ENCODE measurements at places on chromosomes 16 and 17.

GRCh38 chr17:4474093-4474492, 24.6 kb upstream of the SPNS2 start:
- no peak for DNase-seq

GRCh38 chr17:7930841-7931631, 710 bp downstream of the TRAPPC1 start:
- no peak for DNase-seq

DNA sequence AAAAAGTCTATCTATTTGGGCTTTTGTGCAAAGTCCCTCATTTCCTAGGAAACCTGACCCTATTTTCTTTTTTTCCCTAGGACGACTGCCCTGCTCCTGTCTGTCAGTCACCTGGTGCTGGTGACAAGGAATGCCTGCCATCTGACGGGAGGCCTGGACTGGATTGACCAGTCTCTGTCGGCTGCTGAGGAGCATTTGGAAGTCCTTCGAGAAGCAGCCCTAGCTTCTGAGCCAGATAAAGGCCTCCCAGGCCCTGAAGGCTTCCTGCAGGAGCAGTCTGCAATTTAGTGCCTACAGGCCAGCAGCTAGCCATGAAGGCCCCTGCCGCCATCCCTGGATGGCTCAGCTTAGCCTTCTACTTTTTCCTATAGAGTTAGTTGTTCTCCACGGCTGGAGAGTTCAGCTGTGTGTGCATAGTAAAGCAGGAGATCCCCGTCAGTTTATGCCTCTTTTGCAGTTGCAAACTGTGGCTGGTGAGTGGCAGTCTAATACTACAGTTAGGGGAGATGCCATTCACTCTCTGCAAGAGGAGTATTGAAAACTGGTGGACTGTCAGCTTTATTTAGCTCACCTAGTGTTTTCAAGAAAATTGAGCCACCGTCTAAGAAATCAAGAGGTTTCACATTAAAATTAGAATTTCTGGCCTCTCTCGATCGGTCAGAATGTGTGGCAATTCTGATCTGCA, 12.9 kb downstream of the TMEM98 start:
- DNase-seq: no peak

DNA sequence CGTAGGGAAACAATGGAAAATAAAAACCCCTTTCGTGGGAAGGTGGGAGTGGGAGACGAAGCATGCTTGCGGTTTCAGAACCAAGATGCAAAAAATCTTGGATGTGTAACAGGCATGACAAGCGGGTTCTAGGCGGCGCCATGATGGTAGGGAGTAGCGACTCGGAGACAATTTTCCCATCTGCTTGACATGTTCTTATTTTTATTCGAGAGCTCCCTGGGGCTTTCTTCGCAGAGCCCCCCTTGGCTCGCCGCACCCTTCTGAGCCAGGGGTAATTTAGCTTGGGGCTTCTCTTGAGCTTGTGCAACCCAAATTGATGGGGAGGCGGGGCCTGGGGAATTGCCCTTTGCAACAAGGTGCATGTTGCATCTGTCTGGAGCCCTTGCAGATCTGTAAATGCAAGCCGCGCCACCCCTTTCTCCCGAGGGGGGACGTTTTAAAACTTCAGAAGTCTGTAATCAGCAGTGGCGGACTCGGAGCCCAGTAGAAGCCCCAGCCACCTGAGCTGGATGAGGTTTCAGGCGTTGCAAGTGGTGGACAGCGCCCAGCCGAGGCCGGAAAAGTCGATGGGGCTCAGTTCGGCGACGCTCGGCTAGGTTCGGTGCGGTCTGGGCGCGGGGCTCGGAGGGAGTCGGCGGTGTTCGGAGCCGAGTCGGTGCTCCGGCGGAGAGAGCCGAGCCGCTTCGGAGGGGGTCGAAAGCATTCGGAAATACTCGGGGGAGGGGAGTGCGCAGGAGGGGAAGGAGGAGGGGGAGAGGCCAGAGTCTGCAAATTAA, 2.9 kb downstream of the GNAO1 start:
- DNase-seq: no peak

GRCh38 chr16:47617732-47618131, 156.6 kb downstream of the PHKB start:
- no peak for DNase-seq

DNA sequence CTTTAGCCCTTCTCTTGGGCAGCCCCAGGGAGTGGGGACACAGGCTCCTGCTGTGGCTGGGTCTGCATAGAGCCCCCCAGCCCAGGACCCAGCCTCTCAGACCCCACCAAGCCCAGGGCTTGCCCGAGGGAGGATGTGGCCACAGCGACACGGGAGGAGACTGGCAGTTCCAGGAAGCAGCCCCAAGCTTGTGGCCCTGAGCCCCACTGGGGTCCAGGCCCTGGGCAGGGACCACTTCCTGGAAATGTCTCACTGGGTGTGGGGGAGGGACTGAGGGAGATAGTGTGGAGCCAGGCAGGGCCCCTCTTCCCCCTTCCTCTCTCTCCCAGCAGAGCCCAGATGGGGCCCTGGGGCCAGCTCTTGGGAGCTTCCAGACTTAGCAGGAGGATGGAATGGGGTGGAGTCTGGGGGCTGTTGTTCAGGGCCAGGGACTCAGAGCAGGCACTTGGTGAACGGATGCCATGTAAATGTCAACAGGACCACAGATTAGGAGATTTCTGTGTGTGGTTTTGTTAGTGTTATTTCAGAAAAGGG, 35.3 kb downstream of the ADGRG5 start:
- DNase-seq: no peak

GRCh38 chr17:27984816-27985215, 57.7 kb upstream of the NLK start:
- DNase-seq: no peak

DNA sequence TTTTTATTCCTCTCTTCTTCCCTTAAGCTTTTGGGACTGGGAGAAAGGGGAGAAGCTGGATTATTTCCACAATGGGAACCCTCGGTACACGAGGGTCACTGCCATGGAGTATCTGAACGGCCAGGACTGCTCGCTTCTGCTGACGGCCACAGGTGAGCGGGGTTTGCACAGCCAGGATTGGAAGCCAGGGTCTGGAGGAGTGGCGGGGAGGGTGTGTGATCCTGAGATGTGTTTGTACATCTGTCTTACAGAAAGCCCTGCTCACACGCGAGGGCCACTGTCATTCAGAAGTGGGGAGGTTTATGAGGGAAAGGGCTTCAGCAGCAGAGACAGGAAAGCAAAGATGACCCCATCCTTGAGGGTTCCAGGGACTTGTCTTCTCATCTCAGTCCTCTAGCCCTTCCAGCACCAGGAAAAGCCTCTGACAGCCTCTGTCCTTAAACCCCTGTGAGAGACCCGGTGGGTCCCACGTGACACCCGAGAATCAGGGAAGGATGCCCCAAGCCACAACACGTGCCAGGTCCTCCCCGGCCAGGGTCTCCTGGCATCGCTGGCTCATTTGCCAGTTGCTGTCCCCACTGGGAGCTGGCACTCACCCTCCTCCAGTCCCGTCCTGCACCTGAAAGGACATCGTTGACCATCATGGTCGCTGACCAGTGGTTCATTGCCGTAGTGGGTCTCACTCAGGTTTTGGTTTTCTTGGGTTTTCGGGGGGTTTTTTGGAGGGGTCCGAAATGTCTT, 44.3 kb upstream of the CHMP6 start:
- no peak for DNase-seq

DNA sequence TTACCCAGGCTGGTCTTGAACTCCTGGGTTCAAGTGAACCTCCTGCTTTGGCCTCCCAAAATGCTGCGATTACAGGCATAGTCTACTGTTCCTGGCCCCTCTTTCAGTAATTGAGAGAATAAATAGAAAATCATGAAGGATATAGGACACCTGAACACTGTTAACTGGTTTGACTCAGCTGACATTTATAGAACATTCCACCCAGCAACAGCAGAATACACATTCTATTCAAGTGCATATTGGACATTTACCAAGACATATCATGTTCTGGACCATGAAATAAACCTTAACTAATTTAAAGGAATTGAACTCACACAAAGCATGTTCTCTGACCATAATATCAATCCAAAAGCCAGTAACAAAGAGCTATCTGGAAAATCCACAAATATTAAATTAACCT, 19.8 kb upstream of the BAIAP2 start:
- no peak for DNase-seq

DNA sequence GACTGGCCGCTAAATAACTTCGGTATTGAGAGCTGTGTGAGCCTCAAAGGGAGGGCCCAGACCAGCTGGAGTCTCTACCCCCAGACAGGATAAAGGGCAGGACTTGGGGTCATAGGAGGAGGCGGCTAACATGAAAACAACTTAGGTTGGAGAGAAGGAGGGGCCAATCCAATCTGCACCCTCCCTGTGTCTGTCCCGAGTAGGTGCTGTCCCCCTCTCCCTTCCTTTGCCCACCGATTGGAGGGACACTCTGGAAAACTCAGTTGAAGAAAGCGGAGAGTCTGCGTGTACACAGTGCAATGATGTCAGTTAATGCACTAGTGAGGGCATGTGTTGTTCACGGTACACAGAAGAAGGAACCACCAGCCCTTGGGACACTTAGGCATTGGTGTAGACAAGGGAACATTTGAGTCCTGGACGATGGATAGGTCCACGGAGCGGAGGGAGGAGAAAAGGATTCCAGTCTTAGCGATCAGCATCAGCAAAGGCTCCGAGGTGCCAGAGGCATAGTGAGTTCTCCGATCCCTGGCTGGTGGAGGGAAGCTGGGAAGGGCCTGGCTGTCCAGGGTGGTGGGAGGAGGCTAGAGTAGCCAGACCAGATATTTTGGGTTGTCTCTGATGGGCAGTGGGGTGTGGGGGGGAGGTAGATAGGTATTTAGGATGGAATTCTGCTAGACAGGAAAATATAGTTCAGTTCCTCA, 761 bp downstream of the NOL3 start:
- DNase-seq: peak; percentile 68

GRCh38 chr17:64491034-64491860, 5.6 kb downstream of the POLG2 start:
- DNase-seq: no peak

- DNase-seq: no peak
Measured at GRCh38 chr16:56462064-56462796, 10.9 kb downstream of the OGFOD1 start.

GRCh38 chr16:29729116-29729521, 16.7 kb downstream of the C16orf54 start:
- peak; percentile 22 for DNase-seq

DNA sequence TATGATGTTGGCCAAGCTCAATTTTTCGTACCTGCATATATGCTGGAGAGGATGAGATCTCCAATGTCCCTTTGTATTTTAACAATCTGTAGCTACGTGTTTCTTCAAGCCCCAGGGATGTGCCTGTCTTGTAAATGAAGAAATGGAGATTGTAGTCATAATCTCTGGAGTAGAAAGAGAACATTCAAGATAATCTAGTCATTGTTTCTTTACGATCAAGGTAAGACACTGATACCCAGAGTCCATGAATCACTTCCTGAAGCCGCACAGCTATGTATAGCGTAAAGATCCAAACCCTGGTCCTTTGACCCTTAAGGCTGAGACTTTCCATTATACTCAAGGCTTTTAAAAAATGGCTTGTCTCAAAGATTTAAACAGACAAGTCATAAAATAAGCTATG, 205.5 kb downstream of the HS3ST3B1 start:
- no peak for DNase-seq

GRCh38 chr16:56610017-56610608, 1.7 kb downstream of the MT2A start:
- peak; percentile 78 for DNase-seq

DNA sequence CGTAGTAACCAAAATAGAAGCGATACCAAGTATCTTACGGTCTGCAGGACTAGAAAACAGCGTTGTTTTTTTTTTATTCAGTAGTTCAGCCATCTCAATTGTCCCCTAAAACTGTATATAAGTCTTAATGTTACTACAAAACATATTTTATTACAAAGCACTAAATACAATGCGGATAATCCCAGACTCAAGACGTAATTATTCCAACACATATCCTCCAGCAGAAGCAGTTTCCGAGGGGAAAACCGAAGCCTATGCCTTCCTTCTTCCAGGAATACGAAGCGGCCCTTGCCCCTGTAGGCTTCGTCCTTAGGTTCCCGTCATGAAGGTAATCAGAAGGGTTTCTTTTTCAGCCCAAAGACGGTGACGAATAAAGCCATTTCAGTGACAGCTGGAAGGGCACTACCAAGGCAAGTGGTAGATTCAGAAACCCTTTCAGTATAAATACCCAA, 2.3 kb downstream of the TMEM107 start:
- no peak for DNase-seq

- DNase-seq: no peak
Measured at GRCh38 chr16:86067936-86068335, 169.0 kb downstream of the IRF8 start.

DNA sequence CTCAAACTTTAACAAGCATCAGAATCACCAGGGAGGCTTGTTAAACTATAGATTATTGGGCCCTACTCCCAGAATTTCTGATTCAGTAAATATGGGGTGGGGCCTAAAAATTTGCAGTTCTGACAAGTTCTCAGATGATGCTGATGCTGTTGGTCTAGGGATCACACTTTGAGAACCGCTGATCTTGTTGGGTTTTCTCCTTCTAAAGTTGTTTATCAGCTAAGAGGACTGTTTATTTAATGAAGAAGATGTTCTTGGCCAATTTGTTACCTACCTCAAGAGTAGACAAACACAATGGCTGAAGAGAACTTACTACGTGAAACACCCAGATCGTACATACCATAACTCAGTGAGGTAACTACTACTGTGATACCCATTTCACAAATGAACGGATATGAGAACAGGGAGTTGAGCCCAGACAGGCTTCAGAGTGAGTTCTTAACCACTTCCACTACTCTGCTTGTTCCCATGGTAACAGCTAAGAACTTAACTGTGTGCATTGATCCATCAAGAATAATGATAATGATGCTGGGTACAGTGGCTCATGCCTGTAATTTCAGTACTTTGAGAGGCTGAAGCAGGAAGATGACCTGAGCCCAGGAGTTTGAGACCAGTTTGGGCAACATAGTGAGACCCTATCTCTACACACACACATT, 85.3 kb upstream of the NSRP1 start:
- DNase-seq: no peak

GRCh38 chr17:56978441-56979090, 635 bp downstream of the SCPEP1 start:
- no peak for DNase-seq

DNA sequence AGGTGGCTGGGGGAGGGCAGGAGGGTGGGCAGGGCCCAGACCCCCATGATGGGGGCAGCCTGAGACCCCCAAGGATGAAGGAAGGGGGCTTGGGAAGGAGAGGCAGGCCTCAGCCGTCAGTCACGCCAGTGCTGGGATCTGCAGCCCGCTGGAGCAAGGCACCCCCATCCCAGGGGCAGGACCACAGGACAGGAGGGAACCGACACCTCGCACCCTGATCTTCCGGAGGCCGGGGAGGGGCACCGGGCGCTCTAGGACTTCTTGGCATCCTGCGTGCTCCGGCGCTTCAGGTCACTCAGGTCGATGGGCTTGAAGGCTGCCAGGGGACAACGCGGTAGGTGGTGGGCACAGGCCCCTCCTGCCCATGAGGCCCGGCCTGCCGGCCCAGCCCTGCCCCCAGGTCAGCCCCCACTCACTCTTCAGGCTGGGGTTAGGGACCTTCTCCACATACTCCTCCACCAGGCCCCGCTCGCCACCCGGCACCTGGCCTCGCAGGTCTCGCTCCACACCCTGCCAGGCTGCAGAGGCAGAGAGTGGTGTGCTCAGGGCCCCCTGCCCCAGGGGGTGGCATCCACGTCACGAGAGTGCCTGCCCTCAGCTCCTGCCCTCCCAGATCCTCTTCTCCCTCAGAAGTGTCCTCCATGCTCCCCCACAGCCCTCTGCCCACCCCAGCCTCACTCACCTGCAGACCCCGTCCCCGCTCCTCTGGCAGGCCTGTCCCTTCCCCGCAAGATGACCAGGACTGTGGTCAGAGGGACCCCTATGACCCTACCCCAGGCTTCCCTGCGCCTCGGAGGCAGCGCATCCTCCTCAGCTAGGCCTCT, 9.9 kb downstream of the MCRIP1 start:
- no peak for DNase-seq

- DNase-seq: no peak
Measured at GRCh38 chr16:27792486-27793248, 242.7 kb downstream of the KATNIP start.

GRCh38 chr17:54307351-54307750, 484.6 kb downstream of the KIF2B start:
- DNase-seq: no peak

All from SW 1271 (cell line).